ENCODE measurements at places on chromosomes 16 and 17.

- no peak for DNase-seq
Measured at GRCh38 chr16:23040246-23040645, 109.0 kb downstream of the USP31 start.

DNA sequence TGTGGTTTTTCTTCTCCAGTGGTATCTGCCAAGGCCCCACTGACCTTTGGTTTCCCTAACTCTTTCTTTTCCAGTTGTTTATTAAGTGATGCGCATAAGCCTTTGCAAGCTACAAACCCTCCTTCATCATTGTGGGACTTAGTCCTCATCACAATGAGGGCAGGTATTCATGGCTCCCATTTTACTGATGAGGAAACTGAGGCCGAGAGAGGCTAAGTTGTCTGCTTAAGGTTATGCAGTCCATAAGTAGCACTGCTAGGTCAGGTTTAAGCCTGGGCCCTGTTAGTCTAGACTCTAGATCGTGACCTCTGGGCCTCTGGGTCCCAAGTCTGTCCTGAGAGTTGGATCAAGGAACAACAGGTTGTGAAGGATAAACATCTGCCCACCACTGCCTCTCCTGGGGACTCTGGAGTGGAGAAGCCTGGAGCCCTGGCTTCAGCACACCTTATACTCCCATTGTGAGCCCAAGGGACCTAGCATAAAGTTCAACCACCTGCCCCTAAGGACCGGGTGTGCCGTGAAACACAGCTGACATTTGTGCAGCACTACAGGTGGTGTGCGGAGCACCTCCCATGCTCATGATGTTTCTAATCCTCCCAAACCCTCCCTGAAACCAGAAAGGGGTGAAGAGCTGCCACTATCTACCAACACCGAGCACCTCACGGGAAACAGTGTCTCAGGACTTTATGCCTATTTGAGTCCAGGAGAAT, 5.2 kb upstream of the KCNH6 start:
- DNase-seq: no peak

- DNase-seq: no peak
Measured at GRCh38 chr17:1469231-1469852, 13.3 kb upstream of the CRK start.

DNA sequence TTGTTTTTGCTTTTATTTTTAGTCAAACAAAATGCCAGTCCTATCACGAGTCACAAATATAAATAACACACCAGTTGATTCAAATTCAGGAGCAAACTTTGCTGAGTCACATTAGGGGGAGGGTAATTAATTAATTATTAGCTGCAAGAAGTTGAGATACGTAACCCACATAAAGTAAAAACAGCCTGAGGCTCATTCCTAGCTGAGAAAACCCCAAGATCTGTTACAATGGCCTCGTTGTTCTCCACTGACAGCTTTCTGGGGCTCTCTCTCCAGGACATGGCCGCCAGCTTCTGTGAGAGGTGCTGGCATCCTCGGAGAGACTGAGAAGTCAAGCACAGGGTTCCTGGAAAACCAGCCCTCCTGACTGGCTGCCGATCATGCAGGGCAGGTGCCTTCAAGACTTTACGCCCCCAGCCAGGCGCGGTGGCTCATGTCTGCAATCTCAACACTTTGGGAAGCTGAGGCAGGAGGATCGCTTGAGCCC, 11.1 kb downstream of the RAB40B start:
- no peak for DNase-seq

DNA sequence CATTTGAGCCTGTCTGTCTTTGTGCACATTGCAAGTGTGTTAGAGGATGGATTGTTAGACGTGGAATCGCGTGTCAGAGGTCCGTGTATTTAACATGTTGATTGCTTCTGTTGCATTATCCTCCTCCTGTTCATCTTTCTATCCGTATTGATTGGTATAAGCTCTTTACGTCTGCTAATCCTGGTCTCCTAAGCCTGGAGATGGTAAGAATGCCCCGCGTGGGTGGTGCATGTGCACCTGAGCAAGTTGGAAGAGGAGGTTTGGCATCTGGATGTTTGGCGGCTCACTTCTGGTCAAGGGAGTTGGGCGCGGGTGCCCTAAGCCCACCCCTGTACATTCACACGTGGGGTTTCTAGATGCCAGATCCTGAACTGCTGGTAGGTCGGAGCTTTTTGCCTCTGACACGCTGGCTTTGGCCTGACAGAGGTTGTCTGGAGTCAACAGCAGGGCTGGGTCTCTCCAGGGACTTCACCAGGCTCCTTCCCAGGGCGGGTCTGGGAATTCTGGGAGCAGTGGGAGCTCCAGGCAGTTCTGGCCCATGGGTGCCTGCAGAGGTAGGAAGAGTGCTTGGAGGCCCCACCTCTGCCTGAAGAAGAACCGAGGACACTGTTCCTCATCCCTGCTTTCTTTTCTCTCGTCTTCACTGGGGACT, 107.3 kb downstream of the OR1D5 start:
- DNase-seq: no peak

DNA sequence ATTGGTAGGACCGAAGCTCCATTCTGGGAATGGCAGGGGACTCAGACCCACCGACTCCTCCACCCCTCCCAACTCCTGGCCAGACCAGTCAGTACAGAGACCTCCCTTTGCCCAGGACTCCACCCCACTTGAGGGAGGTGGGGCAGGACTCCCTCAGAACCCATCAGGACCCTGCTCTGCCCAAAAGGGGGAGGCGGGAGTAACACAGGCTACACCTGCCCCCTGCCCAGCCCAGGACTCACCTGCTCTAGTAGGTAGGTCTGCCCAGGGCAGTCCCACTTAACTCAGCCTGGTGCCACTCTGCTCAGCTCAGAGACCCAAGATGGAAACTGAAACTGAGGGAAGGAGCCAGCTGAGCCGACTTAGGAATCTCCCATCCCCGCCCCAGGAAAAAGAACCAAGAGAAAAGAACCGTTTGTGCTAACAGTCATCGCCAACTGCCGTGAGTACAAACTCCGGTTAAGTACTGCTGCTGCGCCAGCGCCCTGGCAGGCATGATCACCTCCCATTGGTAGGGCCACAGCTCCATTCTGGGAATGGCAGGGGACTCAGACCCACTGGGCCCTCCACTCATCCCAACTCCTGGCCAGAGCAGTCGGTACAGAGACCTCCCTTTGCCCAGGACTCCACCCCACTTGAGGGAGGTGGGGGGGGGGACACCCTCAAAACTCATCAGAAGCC, 503 bp downstream of the DHX58 start:
- peak; percentile 27 for DNase-seq

DNA sequence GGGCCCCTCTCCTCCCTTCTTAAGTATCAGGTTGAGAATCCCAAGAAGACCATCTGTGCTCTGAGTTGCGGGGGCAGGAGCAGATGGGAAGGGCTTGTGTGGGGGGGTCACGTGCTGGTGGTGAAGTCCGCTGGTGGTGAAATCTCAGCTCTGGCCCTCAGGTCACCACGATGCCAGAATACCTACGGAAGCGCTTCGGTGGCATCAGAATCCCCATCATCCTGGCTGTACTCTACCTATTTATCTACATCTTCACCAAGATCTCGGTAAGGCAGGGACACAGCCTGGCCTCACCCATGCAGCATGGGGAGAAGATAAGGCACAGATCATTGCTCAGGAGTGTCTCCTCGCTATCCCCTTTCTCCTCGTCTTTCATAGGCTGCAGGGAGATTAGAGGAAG, 29.7 kb downstream of the SLC5A11 start:
- DNase-seq: no peak

DNA sequence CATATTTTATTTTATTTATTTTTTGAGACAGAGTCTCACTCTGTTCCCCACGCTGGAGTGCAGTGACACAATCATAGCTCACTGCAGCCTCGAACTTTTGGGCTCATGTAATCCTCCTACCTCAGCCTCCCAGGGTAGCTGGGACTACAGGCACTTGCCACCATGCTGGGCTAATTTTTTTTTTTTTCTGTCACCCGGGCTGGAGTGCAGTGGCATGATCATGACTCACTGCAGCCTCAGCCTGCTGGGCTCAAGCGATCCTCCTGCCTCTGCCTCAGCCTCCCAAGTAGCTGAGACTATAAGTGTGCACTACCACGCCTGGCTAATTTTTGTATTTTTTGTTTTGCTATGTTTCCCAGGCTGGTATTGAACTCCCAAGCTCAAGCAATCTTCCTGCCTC, 17.1 kb downstream of the UNC45B start:
- DNase-seq: no peak

GRCh38 chr17:73644145-73645049, at the start of gene SDK2:
Gene SDK2, minus strand, starts transcription at chr17:73644445. Its CDS starts 357 bp downstream, at chr17:73644088.
- no peak for DNase-seq

DNA sequence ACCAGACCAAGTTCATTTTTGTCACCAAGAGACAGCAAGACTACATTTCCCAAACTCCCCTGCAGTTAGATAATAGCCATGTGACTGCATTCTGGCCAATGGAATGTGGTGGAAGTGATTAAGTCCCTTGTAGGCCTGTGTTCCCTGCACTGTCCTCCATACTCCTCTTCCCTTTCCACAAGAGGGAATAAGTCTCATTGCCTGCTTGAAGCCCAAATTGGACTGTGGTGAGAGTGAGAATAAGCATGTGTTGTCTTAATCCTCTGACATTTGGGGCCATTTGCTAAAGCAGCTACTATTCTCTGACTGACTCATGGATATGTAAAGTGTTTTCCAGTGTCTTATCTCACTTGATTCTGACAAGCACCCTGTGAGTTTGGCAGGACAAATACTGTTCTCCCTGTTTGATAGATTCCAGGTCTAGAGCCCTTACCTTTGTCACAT, 20.7 kb downstream of the PIK3R6 start:
- no peak for DNase-seq

DNA sequence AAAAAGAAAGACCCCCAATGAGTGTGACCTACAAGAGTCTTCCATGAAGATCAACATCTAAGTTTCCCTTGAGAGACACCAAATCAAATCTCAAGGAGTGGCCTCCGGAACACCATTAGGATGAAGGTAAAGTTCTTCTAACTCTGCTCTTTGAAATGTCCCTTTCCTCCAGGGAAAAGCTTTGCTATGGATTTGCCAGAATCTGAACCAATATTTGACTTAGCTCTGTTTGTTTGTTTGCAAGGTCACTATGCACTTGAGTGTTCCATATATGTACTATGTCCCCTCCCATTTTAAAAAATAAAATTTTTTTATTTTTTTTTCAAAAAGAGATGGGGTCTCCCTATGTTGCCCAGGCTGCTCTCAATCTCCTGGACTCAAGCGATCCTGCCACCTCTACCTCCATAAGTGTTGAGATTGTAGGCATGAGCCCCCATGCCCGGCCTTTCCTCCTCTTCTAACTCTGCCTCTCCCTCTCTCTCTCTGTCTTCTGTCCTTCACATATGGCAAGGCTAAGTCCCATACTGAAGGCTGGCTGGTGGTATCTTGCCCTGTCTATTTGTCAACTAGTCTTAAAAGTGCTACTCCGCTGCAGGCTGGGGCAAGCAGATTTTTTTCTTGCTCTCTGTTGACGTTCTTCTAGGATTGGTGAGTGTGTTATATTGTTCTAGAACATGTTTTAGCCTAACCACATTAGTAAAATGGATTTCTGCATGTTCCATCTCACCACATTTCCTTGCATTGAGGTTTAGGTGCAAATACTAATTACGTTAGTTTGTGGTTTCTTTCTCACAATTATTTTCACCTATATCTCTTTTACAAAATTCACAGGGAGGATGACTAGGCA, 276.7 kb upstream of the DYNLRB2 start:
- DNase-seq: no peak

- DNase-seq: no peak
Measured at GRCh38 chr17:13520899-13521572, 80.7 kb downstream of the HS3ST3A1 start.

GRCh38 chr17:78598013-78598471, 20.8 kb upstream of the DNAH17 start:
- DNase-seq: no peak

DNA sequence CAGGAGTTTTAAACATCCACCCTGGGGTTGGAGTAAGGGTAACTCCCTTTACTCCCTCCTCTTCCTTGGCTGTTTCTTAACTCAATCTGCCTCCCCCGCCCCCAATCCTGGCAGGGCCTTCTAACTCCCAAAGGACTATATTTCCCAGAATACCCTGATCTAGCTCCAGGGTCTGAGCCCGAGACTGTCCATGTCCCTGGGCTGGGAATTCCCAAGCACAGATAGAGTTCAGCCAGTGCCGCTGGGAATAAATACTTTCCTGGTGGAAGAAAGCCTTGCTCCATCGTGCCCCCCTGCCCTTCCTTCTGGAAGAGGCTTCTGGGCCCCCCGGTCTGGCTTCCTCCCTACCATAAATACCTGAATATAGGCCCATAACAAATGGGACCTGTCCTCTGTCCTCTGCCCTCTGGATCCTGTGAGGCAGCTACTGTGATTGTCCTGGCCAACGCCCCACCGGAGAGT, 10.2 kb downstream of the BAHCC1 start:
- no peak for DNase-seq

- no peak for DNase-seq
Measured at GRCh38 chr17:55830699-55831471, 80.0 kb downstream of the PCTP start.

DNA sequence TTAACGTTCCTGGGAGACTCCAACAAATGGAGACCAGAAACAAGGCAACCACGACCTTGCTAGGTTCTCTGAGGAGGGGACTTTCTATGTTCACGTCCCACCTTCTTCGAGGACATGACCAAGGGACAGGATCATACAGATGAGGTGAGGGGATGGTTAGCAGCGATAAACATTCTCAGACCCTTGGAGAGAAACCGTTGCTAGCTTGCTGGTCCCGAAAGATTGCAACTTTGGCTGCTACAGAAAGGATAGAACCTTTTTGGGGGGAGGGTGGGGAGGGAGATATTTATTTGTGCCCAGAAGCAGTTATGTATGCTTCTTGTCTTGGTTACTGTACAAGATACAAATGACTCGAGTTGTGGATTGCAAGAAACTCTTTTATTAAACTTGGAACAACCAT, 35.3 kb upstream of the KCNJ2 start:
- no peak for DNase-seq

- DNase-seq: no peak
Measured at GRCh38 chr16:83530293-83530692, 277.5 kb upstream of the HSBP1 start.

GRCh38 chr16:75108792-75109731, 7.5 kb downstream of the LDHD start:
- peak; percentile 39 for DNase-seq

DNA sequence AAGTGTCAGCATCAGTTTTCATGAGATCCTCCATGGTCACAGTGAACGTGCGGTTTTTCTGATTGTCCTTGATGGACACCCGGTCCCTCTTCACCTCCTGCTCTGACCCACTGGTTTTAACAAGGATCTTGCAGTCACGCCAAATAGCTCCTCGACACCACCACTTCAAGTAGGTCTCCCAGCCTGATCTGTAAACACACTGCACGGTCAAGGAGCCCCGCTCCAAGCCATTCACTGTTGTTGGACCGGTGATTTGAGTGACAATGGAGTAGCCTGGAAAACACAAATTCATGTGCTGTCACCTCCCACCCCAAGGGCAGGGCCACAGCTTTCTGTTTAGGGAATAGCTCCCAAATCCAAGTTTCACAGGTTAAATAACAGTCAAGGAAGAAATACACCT, 8.2 kb downstream of the CD300LF start:
- no peak for DNase-seq

All from activated T-helper 1 cell treated with anti-CD3 and anti-CD28 coated beads, Interleukin-12 subunit alpha, Interleukin-12 subunit beta, Interleukin-2, Interleukin-4 antibody, amounts not matched to agents 30 ng/mL and 10 ng/mL and 1 ng/mL, durations not matched to agents 14 hours and 24 hours and 36 hours (primary cell).